CD4-positive, CD25-positive, alpha-beta regulatory T cell (primary cell): ENCODE measurements at places on chromosomes 16 and 17. TPM values are rescaled to one million over a fixed set of nuclear protein-coding genes. Genes with fewer than 3 reads are reported as not detected.

KRTAP9-7 gene
- not detected for total RNA-seq

SRL gene
- total RNA-seq = not detected

DNA sequence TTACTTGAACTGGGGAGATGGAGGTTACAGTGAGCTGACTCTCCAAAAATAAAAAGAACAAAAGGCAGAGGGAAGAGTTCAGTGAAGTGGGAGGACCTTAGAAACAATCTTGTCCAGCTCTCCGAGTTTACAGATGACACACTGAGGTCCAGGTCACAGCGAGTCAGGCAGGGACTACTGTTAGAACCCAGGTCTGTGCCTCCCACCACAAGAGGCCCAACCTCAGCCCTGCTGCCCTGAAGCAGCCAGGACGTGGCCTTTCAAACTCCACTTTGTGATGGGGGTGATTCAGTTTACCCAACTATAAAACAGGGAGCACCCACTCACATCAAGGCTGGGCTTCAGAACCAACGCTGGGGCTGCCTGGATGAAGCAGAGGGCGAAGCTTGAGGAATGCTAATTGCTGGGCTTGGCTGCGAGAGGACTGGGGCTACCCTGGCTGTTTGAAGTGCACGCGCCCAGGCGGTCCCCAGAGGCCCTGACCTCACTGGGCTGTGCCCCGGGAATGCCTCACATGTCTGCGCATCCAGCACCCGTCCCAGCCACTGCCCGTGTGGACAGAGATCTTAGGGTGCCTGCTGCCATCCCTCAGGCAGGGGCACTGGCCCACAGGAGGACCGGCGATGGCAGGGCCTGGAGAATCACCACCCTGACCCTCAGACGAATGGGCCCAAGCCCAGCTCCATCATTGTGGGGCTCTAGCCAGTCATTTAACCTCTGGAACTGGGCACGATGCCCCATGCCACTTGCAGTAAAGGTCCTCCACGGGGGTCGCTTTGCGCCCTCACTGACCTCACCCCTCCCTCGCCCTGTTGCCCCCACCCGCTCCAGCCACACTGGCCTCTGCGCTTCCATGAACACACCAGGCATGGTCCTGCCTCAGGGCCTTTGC is 11.4 kb downstream of the SLC5A10 start:
- no peak for DNase-seq

GRCh38 chr16:35391328-35391727 is 1931.9 kb downstream of the TP53TG3F start:
- DNase-seq = peak; percentile 1

HIC1 gene
- 1.3 TPM for total RNA-seq

DNA sequence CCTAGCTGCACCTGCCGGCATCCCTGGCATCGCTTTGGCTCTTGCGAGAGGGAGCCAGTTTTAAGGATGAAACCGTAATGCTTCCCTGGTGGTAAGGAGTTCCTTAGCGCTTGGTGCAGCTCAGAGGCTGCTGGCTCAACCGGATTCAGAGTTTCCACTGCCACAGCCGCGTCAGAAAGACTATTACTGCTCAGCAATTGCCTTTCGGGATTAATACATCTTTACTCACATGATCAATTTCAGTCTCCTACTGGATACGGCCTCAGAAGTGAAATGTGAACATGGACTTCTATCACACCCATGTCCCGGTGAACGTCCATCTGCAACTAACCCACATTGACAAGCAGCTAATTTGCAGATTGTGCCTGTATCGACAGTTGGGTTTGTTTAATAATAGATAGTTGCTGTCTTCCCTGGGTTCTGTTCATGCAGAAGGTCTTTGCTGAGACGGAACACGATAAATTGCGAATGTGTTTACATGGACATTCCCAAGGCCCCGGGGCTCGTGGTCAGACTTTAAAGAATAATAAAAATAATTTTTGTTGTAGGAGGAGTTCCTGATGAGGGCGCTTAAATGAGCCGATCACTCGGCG is 175.4 kb downstream of the ENGASE start:
- no peak for DNase-seq

PGS1 gene
- total RNA-seq = 50.1 TPM

- no peak for DNase-seq
These were observed 17.4 kb upstream of the TCF25 start for GRCh38 chr16:89855986-89856385.

PIRT gene
- total RNA-seq = not detected

NPTX1 gene
- total RNA-seq = 0.07 TPM

TNFRSF13B gene
- total RNA-seq = 3.1 TPM

SLC47A1 gene
- not detected for total RNA-seq

GRCh38 chr17:45098869-45099616 is 33.3 kb downstream of the PLCD3 start:
- DNase-seq = peak; percentile 71

NECAB2 gene
- not detected for total RNA-seq
